Activated CD4-positive, alpha-beta memory T cell treated with anti-CD3 and anti-CD28 coated beads, Interleukin-2, amount 10 ng/mL, durations not matched to agents 7 days and 5 days (primary cell): ENCODE measurements at places on chromosomes 12 and 14. TPM values are rescaled to one million over a fixed set of nuclear protein-coding genes. Genes with fewer than 3 reads are reported as not detected.

GRCh38 chr12:58965568-58965967 lies 45.3 kb upstream of the LRIG3 start:
- H3K27ac ChIP-seq = no peak overlapping the region
- no peaks in the 10 kb centered on the region for H3K27me3 ChIP-seq
- no peak for DNase-seq
- no peaks in the 10 kb centered on the region for H3K4me1 ChIP-seq
- no peaks in the 10 kb centered on the region for H3K36me3 ChIP-seq

DNA sequence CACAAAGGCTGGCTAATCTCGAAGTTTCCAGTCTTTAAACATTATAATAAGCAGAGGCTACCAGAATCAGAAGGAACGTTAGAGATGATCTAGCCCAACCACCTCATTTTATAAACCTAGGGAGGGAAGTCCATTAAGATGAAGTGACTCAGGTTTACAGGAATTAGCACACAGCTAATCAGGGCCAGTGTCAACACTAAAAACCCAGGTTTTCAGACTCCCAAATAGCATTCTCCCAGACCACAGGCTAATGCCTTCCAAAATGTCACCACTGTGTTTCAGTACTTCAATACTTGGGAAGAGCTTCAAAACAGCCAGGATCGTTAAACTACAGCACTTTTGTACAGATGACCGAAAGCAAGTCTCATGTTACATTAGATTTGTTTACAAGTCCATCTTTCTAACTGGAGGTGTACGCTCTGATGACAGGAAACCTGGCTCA lies 89.2 kb downstream of the FOXN3 start:
- DNase-seq = no peak
- H3K4me3 ChIP-seq = no peak overlapping the region
- H3K36me3 ChIP-seq = peaks cover 13% of the 10 kb centered on the region
- H3K27ac ChIP-seq = no peak overlapping the region

SLC25A47 gene
- not detected for total RNA-seq

FAM186B gene
- not detected for total RNA-seq

DNA sequence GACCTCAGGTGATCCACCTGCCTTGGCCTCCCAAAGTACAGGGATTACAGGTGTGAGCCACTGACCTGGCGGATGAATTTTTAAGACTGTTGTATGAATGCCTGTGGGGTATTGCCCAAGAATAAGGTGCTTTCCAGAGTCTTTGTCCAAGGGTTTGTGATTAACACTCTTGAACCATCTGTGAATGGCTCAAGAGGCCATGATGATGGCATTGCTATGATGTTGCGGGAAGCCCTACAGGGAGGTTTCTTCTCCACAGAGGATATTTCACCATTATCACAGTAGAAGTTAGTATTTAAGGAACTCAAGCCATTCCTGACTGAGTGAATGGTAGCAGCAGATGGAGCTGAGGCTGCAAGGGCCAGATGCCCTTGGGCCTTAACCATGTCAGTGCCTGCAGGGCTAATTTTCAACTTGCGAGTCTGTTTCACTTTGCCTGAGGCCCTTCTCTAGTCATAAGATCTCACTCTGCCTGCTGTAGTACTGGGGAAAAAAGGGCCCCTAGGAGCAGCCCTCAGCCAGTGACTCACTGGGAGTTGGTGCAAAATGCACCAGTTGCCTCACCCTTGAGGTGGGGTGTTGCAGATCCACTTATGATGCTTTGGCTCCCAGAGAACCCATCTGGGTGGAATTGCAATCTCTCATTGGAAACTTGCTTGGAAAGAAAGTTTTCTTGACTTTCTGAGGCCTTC lies 108.6 kb upstream of the FLRT2 start:
- H3K27me3 ChIP-seq = no peaks in the 10 kb centered on the region
- no peak overlapping the region for H3K27ac ChIP-seq
- no peaks in the 10 kb centered on the region for H3K36me3 ChIP-seq
- H3K4me1 ChIP-seq = no peaks in the 10 kb centered on the region
- H3K4me3 ChIP-seq = no peak overlapping the region
- DNase-seq = no peak

DNA sequence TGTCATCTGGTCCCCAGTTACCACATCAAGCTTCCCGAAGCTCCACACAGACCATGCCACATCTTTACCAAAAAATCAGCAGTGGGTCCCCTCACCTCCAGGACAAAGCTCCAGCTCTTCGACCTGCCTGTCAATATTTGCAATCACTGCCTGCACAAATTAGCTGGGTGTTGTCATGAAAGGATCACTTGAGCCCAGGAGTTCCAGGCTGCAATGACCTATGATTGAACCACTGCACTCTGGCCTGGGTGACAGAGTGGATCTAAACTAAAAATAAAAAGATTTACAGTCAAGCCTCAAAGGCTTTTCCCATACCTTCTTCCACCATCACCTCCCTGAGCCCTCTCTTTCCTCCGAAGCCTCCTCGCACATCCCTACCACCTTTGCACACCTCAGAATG lies 7.2 kb downstream of the CD4 start:
- no peaks in the 10 kb centered on the region for H3K27me3 ChIP-seq
- no peak overlapping the region for H3K27ac ChIP-seq
- no peak overlapping the region for H3K4me3 ChIP-seq
- H3K4me1 ChIP-seq = peaks cover 53% of the 10 kb centered on the region

DNA sequence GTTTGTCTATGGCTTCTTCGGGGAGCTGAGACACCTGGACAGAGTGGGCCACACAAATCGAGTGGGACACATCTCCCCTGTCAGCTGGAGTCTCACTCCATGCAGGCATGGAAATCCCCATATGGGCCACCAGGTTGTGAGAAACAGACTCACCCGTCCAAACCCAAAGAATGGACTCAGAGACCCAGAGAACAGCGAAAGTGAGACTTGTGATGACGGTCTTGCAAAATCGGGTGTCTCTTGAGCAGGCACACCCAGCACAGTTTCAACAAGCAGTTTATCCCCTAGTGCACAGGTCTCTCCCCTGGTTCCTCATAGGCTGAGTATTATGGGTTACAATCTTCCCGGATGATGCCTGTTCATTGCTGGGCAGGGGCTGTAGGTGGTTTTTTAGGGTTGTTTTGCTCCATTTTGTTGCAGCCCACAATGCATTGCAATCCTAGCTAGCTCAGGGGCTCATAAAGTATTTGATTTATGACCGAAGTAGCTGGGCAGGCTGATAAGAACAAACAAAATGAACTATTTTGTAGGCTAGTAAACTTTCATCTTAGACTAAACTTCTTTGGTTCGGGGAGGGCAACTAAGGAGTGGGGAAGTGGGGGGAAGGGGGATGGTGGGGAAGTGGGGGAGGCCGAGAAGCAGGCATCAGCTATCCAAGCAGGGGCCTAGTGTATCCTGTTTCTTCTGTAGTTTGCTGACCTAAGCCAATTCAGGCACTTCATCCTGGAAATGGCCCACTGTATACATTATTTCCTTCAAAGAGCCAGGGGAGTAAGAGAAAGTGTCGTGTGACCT lies 45.3 kb downstream of the IQSEC3 start:
- no peak overlapping the region for H3K27ac ChIP-seq
- H3K4me3 ChIP-seq = no peak overlapping the region
